Left renal pelvis (tissue), 4 donors: ENCODE measurements at places on chromosomes 6 and 20.
A peak's percentile ranks its signal among the peaks of the same experiment; 100 is the strongest.

DNA sequence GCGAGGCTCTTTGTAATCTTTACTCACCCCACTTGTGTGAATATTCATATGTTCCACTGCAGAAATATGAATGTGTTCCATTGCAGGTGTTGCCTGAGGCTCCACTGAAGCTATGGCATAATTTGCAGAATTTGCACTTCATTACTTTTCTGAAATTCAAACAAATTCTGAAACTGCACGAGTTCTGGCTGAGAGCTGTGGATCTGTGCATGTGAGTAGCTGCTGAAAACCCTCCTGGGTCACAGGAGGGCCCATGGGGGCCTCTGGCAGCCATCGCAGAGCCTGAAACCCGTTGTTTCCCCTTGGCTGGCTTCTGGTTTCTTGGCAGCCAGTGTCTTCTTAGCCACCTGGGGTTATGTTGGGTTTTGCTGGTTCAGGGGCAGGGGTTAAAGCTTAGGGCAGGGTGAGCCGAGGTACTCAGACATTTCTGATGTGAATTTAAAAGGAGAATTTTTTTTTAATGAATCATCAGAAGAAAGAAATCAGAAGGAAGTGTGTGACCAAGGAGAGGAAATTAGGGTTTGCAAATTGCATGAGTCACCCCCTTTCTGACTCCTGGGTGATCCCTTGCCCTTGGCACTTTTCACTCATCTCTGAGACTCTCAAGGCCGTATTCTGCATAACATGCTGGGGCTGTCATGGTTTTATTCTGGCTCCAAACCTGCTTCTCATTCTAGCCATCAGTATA is 40.6 kb downstream of the TOX2 start:
- no peak for DNase-seq

- DNase-seq: no peak
These were observed 134.9 kb downstream of the GMDS start for GRCh38 chr6:2110504-2110903.

DNA sequence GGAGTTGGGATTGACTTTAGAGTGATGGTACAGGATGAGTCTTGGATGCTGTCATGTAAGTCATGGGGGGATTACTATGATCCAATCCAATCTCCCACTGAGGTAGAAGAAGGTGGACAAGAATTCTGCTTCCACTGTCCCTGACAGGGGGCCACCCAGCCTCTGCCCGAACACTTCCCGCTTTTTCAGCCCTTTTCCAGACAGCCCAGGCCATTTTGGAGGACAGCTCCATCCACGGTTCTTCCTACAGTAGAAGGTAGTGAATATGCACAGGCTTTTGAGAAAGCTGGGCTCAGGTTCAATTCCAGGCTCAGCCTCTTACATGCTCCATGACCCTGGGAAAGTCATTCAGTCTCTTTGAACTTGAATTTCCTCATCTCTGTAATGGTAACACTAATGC is 31.0 kb downstream of the TRERF1 start:
- DNase-seq: no peak

- peak; percentile 51 for DNase-seq
These were observed 12.9 kb downstream of the TGM2 start for GRCh38 chr20:38152175-38152620.

DNA sequence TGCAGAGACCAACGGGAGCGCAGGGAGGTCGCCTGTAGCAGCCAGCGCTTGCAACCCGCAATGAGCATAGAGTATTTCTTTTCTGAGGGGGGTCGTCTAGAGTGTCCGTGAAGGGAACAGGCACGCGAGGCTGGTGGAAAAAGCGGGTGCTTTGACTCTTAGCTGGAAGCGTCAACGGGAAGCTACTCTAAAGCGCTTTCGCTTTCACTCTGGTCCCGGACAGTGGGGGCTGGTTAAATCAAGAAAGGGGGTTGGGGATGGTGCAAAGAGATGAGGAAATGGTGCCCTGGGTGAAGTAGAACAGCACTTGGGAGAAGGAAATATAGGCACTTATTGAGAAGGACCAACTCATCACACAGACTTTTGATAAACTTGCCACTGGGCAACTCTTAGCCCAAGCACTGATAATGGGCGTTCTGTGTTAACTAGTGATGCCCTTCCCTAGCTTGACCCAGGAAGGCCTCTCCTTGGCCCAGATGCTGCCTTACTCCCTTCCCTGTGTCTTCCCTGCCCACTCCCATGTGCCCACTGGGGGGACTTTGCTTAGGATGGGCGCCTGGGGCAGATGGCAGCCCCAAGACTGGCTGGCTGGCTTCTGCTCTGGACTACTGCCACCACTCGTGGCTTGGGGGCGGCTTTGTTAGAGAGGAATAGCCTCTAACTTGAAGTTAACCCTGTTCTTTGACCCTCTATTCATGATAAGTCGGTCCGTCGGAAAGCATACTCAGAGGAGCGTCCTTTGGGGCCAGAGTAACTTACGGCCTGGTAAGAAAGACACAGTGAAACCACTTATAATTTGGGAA is 585 bp downstream of the PSMB9 start:
- no peak for DNase-seq

DNA sequence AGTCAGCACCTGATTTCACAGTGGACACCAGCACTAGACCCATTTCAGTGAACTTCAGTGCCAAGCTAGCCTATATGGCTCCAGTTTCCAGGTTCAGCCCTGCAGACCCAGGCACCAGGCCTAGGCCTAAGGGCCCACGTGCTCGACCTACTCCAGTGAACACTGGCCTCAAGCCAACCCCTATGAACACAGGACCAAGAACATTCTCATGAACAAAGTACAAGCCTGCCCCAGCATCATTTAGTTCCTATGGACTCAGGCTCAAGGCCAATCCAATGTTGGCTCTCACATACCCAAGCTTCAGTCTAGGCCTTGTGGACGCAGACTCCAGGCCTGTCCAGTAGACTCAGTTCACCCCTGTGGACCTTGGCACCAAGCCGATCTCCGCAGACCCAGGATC is 385.5 kb downstream of the DHX35 start:
- DNase-seq: no peak

DNA sequence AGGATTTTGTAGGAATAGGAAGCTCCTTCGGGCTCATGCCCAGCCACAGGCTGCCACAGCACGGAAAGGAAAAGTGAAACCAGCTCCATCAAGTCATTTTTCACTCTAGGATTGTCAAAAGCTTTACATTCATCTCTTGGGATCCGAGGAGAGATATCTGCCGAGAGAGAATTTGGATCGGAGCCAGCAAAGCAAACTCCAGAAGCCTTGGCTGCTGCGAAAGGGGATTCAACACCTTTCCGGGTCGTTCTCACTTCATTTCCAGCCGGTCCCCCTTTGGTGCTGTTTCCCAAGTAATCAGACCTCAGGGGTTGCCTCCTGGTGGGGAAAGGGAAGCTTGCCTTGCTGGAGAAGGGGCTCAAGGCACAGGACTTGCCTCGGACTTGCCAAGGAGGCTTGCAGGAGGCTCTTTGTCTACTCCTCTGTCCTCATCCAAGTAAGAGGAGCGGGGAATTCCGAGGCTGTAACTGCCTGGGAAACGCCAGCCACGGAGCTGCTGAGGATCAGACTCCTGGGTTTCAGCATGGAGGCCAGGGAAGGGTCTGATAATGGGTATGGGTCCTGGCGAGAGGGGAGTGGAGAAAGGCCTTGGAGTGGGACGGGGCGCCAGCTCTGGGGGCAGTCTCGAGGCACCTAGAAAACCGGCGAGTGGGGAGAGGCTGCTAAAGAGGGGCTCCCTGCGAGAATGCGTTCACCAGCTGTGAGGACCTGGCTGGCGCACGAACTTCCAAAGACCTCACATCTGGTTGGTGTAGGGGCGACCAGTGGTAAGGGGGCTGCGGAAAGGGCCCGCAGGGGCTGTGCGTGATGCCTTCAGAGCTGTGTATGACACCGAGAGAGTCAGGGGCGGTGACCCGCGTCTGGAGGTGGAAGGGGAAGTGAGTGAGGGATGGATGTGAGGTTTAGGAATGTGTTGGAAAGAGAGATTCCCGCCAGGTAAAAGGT is 702 bp downstream of the ETV7 start:
- peak; percentile 29 for DNase-seq

DNA sequence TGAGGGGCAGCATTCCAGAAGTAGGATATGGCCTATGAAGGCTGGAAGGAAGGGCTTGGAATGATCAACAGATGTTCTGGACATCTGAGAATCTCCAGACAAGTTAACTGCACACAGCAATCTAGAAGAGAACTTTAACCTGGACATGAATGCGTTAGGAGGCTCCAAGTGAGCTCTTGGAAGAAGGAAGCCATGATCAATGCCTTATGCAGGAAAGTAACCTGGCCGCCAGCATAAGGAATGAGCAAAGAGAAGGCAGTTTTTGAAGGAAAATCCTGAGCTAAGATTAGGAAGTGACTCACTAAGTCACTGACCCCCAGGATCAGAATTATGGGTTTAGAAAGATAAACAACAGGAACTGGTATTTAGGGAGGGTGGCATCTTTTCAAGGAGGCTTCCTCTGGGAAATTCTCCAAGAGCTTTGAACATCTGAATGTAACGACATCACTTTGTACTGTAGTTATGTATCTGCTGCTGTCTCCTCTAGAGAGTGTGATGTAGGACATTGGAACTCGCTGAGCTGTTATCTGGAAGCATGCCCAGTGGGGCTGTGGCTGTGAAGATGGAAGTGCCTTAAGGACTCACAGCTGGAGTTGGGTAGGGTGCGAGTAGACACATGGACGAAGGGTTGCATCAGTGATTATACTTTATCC is 236.8 kb downstream of the PACRG start:
- no peak for DNase-seq

DNA sequence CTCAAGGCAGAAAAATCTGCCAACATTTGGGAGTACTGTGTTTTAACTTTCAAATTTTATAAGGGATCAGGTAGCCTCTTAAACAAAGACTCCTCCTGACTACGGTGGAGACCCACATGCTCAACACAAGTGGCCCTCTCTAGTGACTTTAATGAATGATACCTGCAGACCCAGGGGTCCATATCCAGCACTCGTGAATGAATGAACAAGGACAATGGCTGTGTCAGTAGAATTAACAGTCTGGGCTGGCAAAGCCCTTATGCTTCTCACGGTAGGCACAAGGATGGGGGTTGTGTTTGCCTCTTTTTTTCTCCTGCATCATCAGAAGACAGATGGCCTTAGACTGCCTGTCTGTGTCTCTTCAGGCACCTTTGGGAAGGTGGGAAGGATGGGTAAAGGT is 112.6 kb upstream of the TRAF3IP2 start:
- DNase-seq: no peak

GRCh38 chr6:33416386-33417127 is 1.4 kb downstream of the CUTA start:
- no peak for DNase-seq

GRCh38 chr6:137261361-137261760 is 42.2 kb upstream of the IFNGR1 start:
- no peak for DNase-seq

DNA sequence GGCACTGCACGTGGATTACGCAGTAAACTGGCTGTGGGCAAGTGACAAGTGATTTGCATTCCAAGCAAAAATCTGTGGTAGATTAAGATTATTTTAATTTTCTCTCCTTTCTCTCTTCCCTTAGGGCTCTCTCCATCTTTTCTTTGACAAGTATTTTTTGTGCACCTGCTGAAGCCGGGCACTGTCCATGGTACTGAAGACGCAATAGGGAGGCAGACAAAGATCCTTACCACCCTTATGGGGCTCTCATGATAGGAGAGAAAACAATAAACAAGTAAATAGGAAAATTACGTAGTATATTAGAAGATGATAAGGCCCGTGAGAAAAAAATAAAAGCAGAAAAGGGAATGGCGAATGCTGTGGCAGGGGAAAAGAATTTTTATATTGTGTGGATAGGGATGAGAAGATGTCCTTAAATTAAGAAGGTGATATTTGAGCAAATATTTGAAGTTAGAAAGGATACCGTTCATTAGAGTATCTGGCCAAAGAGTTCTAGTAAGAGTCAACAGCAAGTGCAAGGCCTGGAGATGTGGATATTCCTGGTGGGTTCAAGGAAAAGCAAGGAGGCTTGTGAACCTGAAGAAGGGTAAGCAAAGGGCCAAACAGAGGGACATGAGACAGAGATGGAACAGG is 146.0 kb downstream of the LAMP5 start:
- peak; percentile 12 for DNase-seq

GRCh38 chr6:79353226-79353625 is 118.7 kb upstream of the HMGN3 start:
- no peak for DNase-seq

- DNase-seq: no peak
These were observed 397 bp downstream of the PEDS1 start for GRCh38 chr20:50153153-50153499.

- no peak for DNase-seq
These were observed 21.7 kb downstream of the CSNK2A1 start for GRCh38 chr20:521860-522259.

GRCh38 chr6:170345662-170346061 is 39.1 kb downstream of the FAM120B start:
- DNase-seq: no peak

DNA sequence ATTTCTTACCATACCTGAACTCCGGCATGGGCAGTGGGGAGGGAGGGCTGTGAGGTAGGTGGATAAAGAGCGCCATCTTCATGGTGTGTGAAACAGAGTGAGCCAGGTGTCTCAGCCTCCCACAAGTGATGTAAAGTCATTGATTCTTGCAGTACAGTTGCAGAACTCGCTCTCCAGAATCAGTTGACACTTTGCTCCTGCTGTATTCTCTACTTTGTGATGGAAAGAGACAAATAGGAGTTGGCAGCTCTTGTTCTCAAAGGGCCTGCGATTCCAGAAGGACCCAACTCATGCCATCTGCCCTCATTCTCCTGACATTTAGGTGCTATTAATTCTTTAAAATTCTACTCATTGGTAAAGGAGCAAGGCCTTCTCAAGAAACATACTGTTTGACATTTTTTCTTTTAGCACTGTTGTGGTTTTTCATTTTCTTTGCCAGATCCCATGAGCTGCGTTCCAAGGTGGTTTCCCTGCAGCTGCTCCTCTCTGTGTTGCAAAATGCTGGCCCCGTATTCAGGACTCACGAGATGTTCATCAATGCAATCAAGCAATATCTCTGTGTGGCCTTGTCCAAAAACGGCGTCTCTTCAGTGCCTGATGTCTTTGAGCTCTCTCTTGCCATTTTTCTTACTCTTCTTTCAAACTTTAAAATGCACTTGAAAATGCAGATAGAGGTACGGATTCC is 49.3 kb downstream of the ARFGEF2 start:
- no peak for DNase-seq

DNA sequence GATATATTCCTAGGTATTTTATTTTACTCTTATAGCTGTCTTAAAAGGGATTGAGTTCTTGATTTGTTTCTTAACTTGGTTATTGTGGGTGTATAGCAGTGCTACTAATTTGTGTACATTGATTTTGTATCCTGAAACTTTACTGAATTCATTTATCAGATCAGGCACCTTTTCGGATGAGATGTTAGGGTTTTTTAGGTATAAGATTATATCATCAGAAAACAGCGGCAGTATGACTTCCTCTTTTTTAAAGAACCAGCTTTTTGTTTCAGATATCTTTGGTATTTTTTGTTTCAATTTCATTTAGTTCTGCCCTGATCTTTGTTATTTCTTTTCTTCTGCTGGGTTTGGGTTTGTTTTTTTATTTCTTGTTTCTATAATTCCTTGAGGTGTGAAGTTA is 382.4 kb upstream of the ADGRB3 start:
- no peak for DNase-seq

GRCh38 chr6:155448668-155449449 is 6.8 kb downstream of the NOX3 start:
- DNase-seq: no peak

- no peak for DNase-seq
These were observed 94.0 kb downstream of the CD83 start for GRCh38 chr6:14211562-14211942.

- peak; percentile 22 for DNase-seq
These were observed 14.6 kb downstream of the CD40 start for GRCh38 chr20:46132705-46133120.
